ENCODE measurements at places on chromosomes 4 and X.

- no peak for DNase-seq
Observed at GRCh38 chrX:38006291-38006690, at the start of gene SYTL5. TSS of gene SYTL5 (plus strand) at chrX:38006553. CDS start at chrX:38033890, 27,337 bp downstream.

GRCh38 chr4:112775801-112776200 is 138.9 kb downstream of the LARP7 start:
- no peak for DNase-seq

DNA sequence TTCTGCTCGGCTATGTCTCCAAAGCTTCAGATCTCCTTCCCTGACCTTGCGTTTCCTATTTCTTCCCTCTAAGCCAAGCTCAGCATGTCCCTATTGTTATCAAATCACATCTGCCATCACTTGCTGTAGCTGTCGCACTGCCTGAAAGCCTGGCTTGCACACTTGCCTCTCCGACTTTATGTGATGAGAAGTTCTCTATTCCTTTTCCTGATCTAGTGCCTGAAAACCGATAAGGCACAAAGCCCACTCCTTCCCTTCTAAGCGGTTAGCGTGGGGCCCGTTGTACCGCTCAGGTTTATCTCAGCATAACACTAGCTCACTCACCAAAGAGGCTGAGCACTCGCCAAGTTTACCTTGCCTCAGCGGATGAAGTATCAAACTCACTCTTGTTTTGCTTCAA is 816 bp downstream of the NMU start:
- no peak for DNase-seq

GRCh38 chrX:39886282-39886681 is 211.5 kb downstream of the BCOR start:
- no peak for DNase-seq

DNA sequence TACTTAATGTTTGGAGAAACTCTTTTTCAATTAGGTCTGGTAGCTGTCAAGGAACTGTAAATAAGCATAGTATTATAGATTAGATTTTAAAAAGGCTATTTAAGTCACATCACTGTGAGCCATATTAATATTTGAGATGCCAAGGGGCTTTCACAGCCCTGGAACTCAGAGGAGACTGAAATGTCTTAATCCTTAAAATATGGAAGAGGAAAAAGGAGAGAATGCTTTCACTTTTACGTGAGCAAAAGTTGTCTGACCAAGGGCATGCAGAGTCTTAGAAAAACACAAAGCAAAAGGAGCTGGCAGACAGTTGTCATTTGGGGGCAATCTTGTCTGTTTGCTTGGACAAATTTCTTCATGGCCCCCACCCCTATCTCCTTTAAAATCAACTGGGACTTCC is 253.2 kb upstream of the IGFBP7 start:
- DNase-seq, result no peak

GRCh38 chr4:25271866-25272265 is 38.0 kb downstream of the PI4K2B start:
- no peak for DNase-seq

DNA sequence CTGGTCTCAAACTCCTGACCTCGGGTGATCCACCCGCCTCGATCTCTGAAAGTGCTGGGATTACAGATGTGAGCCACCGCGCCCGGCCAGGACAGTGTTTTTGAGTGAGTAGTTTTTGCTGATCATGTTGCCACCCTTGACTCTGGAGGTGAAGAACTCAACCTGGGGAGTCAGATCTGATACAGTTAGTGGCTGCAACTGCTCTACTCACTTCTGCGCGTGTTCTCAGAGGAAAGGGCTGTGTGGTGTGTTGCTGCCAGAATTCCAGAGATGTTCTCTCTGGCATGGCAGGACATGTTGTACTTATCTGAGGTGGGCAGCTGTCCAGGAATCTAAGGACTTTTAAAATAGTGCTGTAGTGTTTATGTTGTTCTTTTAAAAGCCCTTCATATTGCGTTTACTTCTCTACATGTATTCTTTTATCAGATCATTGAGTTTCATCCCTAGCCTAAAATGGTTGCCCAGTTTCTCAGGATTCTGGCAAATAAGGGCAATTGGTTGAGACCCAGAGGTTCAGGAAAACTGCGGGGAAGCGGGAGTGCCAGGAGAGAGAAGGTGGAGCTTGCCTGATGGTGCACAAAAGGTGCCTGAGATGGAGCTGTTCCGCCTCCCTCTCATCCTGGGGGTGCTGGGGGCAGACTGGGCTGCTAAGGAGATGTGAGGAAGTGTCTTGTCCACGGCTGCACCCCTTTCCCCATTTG is 97.7 kb downstream of the ARHGAP10 start:
- no peak for DNase-seq

GRCh38 chr4:84956014-84956413 is 10.5 kb downstream of the WDFY3 start:
- DNase-seq, result no peak

GRCh38 chr4:132660181-132660580 is 488.9 kb upstream of the PCDH10 start:
- no peak for DNase-seq

- DNase-seq, result no peak
Observed at GRCh38 chrX:47590984-47591383, 8.7 kb downstream of the TIMP1 start.

DNA sequence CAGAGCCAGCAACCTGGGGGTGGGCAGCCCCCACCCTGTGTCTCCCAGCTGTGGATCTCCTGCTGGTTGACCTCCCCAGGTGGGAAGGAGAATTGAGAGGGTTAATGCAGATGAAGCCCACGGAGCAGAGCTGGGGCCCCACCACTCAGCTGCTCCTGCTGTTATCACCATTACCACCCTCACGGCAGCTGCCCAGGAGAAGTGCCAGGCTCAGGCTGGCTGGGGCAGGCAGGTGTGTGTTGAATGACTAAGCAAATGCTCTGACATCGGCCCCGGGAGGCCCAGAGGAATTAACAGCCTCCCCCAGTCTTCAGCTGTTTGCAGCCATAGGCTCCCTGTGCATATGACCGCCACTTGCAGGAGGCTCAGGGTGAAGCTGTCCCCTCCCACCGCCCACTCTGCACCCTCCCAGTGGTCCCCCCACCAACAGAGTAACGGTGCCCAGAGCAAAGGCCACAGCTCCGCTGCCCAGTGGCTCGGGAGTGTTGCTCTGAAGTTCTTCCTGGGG is 133.8 kb downstream of the CPZ start:
- no peak for DNase-seq

GRCh38 chrX:48918301-48918642 is 552 bp downstream of the PIM2 start:
- DNase-seq, result no peak

- no peak for DNase-seq
Observed at GRCh38 chr4:105236916-105237311, 90.2 kb downstream of the TET2 start.

- no peak for DNase-seq
Observed at GRCh38 chrX:153878345-153878744, 7.6 kb downstream of the L1CAM start.

DNA sequence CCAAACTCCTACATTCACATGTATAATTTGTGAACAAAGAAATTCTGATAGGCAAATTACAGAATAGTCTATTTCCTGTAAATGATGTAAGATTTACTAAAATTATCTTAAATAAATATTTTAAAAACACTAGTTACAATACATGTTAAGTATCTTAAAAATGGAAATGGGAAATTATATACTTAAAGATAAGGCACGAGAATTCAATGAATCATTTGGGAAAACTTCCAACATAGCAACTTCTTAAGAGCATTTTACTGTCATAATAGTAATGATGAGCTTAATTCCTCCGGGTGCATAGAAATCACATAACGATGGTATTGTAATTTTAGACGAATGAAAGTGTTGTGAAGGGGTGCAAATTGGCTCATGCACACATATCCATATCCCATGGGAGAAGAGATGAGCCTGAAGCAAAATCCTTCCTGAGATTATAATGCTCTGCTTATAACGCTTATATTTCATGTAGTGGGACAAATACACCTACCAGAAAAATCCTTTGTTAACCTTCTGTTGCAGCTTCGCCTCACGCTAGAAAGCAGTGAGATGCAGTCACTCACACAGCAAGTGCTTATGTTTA is 873.5 kb downstream of the PDHA2 start:
- no peak for DNase-seq

- no peak for DNase-seq
Observed at GRCh38 chrX:49661881-49662280, 33.9 kb downstream of the PAGE1 start.

DNA sequence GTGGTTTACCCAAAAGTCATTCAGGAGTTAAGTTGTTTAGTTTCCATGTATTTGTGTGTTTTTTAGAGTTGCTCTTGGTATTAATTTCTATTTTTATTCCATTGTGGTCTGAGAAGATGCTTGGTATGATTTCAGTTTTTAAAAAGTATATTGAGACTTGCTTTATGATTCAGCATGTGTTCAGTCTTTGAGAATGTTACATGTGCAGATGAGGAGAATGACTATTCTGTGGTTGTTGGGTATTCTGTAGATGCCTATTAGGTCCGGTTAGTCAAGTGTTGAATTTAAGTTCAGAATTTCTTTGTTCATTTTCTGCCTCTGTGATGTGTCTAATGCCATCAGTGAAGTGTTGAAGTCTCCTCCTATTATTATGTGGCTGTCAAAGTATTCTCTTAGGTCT is 249.4 kb downstream of the ARHGAP10 start:
- DNase-seq, result no peak

GRCh38 chr4:75037252-75037651 is 104.3 kb downstream of the PARM1 start:
- DNase-seq, result no peak

DNA sequence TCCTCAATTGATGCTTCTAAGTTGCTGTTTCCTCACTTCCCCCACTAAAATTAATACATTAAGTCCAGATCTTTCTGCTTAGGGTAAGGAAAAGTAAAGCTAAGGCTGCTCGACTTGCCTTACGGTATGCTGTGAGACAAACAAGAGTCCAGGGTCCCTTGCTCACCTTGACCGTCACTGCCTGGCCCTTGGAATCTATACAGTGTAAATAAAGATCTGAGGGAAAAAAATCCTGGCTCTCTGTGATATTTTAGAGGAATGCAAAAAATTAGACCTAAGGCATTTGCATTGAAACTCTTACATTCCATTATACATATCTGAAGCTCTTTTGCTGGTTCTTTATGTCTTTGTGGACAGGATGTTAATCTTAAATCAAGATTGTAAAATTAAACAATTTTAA is 129.6 kb upstream of the HCCS start:
- DNase-seq, result no peak

GRCh38 chrX:65528293-65528692 is 6.3 kb downstream of the LAS1L start:
- DNase-seq, result no peak

DNA sequence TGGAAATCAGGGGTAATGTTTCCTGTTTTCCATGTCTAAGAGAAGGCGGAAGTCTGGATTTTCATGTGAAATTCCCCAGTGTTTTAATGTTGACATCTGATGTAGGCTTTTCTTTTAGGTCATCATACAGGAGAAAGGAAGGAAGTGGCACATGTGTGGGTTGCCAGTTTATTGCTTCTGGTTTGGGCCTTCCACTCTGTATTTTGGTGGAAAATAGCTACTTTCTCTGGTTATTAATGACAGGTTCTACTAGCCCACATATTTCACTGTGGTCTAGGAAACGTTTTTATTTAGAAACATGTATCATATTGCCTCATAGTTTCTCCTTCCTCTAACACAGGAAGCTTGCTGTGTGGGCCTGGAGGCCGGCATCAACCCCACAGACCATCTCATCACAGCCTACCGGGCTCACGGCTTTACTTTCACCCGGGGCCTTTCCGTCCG is 7.2 kb downstream of the PDHA1 start:
- no peak for DNase-seq

DNA sequence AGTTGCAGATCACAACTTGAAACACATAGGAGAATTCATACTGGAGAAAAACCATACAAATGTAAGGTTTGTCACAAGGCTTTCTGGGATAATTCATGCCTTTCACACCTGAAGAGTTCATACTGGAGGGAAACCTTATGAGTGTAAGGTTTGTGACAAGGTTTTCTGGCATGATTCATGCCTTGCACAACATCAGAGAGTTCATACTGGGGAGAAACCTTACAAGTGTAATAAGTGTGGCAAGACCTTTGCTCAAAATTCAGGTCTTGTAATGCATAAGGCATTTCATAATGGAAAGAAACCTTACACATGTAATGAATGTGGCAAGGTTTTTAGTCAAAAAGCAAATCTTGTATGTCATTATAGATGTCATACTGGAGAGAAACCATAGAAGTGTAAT is 58.8 kb upstream of the ENPEP start:
- no peak for DNase-seq

DNA sequence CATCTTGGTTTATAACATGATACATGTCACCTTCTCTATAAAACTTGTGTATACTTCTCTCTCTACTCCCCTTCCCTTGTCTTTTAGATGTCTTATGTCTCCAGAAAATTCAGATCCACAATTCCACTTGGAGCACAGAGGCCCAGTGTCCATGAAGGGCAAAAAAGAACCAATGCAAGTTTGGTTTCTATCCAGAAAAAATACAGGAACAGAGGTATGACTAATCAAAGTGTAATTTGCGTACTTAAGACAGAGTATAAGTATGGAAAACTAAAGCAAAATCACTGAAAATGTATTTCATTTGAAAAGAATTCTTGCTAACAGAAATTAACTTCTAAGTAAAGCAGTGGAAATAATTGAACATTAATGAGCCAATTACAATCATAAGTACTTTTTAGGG is 46.2 kb downstream of the GUCY1B1 start:
- DNase-seq, result no peak

DNA sequence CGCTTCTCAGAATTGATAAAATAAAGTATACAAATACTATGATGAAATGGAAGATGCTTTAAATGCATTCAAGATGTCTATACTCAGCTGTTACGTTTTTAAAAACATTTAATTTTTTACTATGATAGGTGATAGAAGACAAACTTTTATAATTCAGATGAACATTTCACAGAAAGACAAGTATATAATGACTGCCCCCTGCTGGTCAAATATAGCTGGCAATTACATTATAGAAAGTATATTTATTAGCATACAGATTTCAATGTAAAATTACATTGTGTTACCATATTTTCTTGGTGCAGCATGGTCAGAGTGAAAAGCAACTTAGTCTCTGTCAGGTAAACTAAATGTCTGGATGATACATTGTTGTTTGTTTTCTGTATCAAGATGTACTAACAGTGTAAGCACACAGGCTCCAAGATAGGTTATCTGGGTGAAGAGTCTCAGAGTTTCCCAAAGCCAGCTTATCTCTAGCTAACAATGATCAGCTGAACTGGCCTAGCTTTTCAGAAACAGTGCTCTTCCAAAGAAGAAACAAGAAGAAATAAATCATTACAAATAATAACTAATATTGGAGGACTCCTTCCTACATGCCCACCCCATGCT is 54.1 kb downstream of the SRPX start:
- DNase-seq, result no peak

GRCh38 chr4:148151806-148152205 is 290.4 kb downstream of the NR3C2 start:
- DNase-seq, result no peak

DNA sequence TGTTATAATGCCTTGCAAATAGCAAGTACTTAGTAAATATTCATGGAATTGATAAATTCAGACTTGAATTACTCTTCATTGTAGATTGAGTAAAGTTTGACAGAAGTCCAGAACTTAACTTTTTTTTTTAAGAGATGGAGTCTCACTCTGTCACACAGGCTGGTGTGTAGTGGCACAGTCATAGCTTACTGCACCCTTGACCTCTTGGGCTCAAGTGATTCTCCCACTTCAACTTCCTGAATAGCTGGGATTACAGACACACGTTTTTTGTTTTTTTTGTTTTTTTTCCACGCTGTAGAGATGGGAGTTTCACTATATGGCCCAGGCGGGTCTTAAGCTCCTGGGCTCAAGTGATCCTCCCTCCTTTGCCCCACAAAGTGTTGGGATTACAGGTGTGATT is 32.1 kb downstream of the UBE2K start:
- DNase-seq, result no peak
